ENCODE measurements at places on chromosomes 6 and 20.

DNA sequence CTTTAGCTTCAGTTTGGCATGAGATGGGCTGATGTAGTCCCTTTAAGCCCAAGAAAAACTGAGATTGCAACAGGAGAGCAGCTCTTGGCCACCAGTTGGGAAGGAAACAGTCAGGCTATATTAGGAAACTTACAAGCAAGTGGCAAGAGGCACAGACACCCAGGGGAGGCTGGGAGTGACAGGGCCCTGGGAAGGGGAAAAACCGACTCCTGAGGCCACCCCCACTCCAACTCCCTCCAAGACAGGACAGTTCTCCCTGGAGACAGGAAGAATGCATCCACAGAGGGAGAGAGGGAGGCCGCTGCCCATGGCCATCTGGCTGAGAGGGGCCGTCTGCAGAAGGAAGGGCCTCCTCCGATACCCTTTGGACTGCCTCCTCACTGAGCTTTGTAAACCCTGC is 20.5 kb downstream of the JPH2 start:
- DNase-seq, result no peak

DNA sequence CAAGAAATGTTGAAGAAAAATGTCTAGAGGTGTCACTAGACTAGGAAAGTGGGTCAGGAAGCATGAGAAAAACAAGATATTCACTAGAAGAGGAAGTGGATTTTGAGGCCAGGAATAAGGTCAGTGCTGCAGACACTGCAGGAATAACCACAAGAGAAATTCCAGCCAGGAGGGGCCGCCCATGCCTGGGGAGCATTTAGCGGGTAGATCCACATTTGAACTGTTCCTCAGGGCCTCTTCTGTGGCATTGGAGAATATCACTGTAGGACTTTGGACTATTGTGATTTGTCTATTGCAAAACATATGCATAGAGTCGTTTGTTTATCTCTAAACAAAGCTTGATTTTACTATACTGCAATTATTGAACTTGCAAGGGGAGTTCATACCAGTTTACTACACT is 49.6 kb upstream of the CCDC28A start:
- no peak for DNase-seq

- no peak for DNase-seq
These were observed 85.5 kb upstream of the FLRT3 start for GRCh38 chr20:14422892-14423291.

GRCh38 chr6:41734666-41735426 is 562 bp downstream of the TFEB start:
- peak; percentile 60 for DNase-seq

- DNase-seq, result no peak
These were observed 83.5 kb upstream of the SCAF8 start for GRCh38 chr6:154649721-154650120.

GRCh38 chr6:1395506-1395905 is 6.1 kb downstream of the FOXF2 start:
- no peak for DNase-seq

- DNase-seq, result no peak
These were observed 202.2 kb downstream of the TASP1 start for GRCh38 chr20:13436530-13436929.

- no peak for DNase-seq
These were observed 54.8 kb upstream of the POU3F2 start for GRCh38 chr6:98779618-98780017.

- DNase-seq, result no peak
These were observed 42.5 kb downstream of the GABRR2 start for GRCh38 chr6:89272596-89272995.

DNA sequence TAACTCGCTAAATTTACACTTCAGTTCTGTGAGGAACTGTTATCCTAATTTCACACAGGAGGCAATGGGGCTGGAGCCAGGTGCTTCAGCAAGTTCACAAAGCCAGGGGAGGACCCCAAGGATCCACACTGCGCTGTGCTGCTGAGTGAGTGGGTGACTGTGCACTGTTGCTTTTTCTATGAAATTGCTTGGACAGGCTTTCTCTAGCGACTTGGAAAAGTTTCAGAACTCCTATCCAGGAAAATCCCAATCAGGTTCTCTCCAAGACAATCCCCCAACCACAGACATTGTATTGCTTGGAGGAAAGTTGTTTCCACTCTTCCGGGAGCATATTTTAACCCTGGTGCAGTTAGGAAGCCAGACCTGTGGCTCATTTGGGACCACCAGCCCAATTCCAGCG is 175.9 kb upstream of the CST7 start:
- DNase-seq, result no peak

- DNase-seq, result no peak
These were observed 20.5 kb upstream of the CRISP3 start for GRCh38 chr6:49764571-49765236.

GRCh38 chr6:137849181-137849980 is 17.7 kb upstream of the TNFAIP3 start:
- DNase-seq, result no peak

DNA sequence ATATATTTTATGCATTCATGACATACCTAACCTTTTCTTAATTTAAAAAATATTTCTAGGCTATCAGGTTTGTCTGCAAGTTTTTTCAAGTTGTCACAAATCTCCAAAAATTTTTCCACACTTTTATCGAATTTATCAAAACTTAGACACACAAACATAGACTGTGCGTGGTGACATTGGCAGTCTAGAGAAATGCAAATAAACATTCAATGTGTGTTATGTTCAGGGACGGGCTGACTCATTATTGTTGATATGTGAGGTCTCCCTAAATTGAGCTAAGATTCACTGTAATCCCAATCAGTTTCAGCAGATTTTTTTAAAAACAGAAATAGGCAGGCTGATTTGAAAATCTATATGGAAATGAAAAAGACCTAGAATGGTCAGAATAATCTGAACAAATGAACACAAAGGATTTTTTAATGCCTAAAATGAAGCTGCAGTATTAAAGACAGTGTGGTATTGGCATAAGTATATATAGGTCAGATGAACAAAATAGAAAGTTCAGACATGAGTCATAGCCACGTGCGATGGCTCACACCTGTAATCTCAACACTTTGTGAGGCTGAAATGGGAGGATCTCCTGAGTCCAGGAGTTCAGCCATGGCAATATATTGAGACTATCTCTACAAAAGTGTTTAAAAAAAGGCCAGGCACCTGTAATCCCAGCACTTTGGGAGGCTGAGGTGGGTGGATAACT is 19.2 kb downstream of the BLTP3A start:
- DNase-seq, result no peak

DNA sequence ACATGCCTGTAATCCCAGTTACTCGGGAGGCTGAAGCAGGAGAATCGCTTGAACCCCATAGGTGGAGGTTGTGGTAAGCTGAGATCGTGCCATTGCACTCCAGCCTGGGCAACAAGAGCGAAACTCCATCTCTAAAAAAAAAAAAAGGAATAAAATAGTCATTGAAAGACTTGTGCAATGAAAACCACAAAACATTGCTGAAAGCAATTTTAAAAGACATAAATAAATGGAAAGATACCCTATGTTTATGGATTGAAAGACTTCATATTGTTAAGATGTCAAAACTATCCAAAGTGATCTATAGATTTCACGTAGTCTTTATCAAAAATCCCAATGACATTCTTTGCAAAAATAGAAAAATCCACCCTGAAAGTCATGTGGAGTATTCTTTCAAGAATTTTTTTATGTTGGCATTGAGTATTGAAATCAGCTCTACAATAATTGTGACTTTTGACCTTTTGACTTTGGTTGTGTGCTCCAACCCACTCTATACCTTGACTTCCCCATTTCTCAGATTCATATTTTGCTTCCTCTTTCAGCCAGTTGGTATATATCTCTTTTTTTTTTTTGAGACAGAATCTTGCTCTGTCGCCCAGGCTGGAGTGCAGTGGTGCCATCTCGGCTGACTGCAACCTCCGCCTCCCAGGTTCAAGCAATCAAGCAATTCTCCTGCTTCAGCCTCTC is 45.5 kb upstream of the SLC23A2 start:
- no peak for DNase-seq

GRCh38 chr20:43921227-43921780 is 6.7 kb downstream of the TOX2 start:
- no peak for DNase-seq

DNA sequence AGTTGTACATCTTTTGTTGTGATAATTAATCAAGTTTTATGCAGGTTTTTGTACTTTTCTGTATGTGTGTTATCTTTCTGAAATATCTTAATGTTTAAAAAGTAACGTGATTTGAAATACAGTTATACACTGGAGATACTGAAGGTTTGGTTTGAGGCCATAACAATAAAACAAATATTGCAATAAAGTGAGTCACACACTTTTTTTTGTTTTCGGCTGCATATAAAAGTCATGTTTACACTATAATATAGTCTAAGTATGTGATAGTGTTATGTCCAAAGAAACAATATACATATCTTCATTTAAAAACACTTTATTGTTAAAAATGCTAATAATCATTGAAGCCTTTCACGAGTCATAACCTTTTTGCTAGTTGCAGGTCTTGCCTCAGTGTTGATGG is 473.1 kb upstream of the GJE1 start:
- no peak for DNase-seq
